ENCODE measurements at places on chromosomes 5 and 9. TPM values are rescaled to one million over a fixed set of nuclear protein-coding genes. Genes with fewer than 3 reads are reported as not detected.

IL4 gene
- total RNA-seq: 12.7 TPM

OGN gene
- not detected for total RNA-seq

ZNF483 gene
- 4.7 TPM for total RNA-seq

GALNT10 gene
- total RNA-seq: 81.2 TPM

SPINK4 gene
- total RNA-seq: not detected

PAEP gene
- total RNA-seq: not detected

SLC23A1 gene
- 4.0 TPM for total RNA-seq

WDR31 gene
- total RNA-seq: 2.0 TPM

SAXO1 gene
- not detected for total RNA-seq

GABRA1 gene
- total RNA-seq: not detected

PCAT7 gene
- total RNA-seq: not detected

KCNMB1 gene
- not detected for total RNA-seq

MSX2 gene
- total RNA-seq: not detected

RANBP17 gene
- total RNA-seq: not detected

ANKRD18A gene
- total RNA-seq: 5.0 TPM

GPR150 gene
- 0.54 TPM for total RNA-seq

SCGB3A1 gene
- total RNA-seq: not detected

BTNL8 gene
- not detected for total RNA-seq

FSTL4 gene
- not detected for total RNA-seq

TLX3 gene
- total RNA-seq: not detected

STPG3 gene
- not detected for total RNA-seq

DOLPP1 gene
- total RNA-seq: 21.5 TPM

PAPPA gene
- total RNA-seq: not detected

GMCL2 gene
- total RNA-seq: not detected

C5 gene
- total RNA-seq: 0.83 TPM

TMEM232 gene
- 1.2 TPM for total RNA-seq

CATSPER3 gene
- 1.5 TPM for total RNA-seq

SOHLH1 gene
- total RNA-seq: not detected

RICTOR gene
- total RNA-seq: 53.7 TPM

GLRA1 gene
- not detected for total RNA-seq

SNCAIP gene
- total RNA-seq: not detected

SLC4A9 gene
- 0.10 TPM for total RNA-seq

WDR38 gene
- total RNA-seq: not detected

ANKRD31 gene
- total RNA-seq: 0.29 TPM

TTC33 gene
- total RNA-seq: 16.5 TPM

SLC36A2 gene
- not detected for total RNA-seq

FOXD4 gene
- total RNA-seq: 0.20 TPM

GLIPR2 gene
- 45.1 TPM for total RNA-seq

All from T-helper 1 cell treated with Interleukin-12 subunit alpha and Interleukin-12 subunit beta and Interleukin-4 antibody, amounts not matched to agents 30 ng/mL and 1 ng/mL, for 36 hours (primary cell).